ENCODE measurements at places on chromosomes 1 and 21. TPM values are rescaled to one million over a fixed set of nuclear protein-coding genes. Genes with fewer than 3 reads are reported as not detected.

The NBL1 gene
- polyA plus RNA-seq: not detected

The MSH4 gene
- not detected for polyA plus RNA-seq

The PEAR1 gene
- 0.11 TPM for polyA plus RNA-seq

The ZBTB8A gene
- not detected for polyA plus RNA-seq

The RIMKLA gene
- polyA plus RNA-seq: 0.15 TPM

The RBM11 gene
- 2.9 TPM for polyA plus RNA-seq

The RGS7 gene
- polyA plus RNA-seq: 0.49 TPM

DNA sequence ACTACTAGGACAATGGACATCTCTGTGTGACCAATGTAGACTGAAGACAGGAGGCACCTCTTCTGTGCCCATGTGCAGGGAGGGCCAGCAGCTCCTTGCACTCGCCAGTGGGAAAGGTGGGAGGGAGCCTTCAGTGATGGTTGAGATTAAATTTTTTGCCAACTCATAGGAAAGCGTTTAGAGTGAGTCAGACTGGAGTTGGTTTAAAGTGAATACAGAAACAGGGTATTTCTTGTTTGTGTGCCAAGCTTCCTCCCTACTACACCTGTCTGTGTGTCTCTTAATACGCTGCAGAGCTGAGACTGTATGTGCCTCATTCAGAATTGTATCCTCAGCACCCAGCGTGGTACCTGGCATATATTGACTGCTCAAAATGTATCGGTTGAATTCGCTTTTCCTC, 13.5 kb upstream of the COL16A1 start:
- H3K4me1 ChIP-seq: peaks cover 20% of the 10 kb centered on the region
- H3K27ac ChIP-seq: no peak overlapping the region
- no peaks in the 10 kb centered on the region for H3K36me3 ChIP-seq
- peaks cover 56% of the 10 kb centered on the region for H3K27me3 ChIP-seq

DNA sequence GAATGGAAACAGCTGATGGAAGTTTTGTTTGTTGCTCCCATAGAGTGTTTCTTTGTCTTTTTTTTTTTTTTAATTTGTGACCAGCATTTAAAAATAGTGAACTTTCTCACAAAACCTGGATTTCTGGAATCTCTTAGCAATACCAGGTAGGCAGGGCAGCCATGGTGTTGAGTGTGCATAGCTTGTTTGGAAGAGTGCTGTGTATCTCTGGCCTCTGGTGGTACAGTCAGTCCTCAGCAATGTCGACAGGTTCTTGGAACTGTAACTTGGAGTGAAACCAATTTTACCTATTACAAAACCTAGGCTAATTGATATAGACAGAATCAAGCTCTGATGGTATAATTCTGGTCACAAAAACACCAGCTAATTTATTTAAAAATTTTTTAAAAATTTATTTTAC, 6.7 kb downstream of the AADACL3 start:
- H3K4me1 ChIP-seq: no peaks in the 10 kb centered on the region
- no peak overlapping the region for H3K4me3 ChIP-seq
- peaks cover 15% of the 10 kb centered on the region for H3K27me3 ChIP-seq
- DNase-seq: no peak
- no peak overlapping the region for H3K27ac ChIP-seq
- H3K36me3 ChIP-seq: no peaks in the 10 kb centered on the region

DNA sequence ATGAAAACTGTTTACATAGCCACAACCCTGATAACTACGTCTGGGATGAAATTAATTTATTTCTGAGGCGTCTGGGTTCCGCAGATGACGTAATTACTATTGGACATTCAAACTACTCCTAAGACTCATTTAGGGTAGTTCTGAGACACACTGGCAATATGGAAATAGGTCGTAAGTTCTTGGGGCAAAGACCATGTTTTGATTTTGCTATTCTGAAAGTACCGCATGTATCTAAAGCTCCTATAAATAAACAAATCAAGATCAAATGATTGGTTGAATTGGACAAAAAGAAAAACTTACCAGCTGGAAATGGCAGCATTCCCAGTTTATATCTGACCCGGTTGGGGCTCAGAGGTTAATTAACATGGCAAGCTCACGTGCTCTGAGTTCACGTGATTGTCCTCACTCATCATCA, 74.3 kb downstream of the DHRS3 start:
- no peaks in the 10 kb centered on the region for H3K4me1 ChIP-seq
- no peak overlapping the region for H3K27ac ChIP-seq
- H3K36me3 ChIP-seq: no peaks in the 10 kb centered on the region
- no peak for DNase-seq

DNA sequence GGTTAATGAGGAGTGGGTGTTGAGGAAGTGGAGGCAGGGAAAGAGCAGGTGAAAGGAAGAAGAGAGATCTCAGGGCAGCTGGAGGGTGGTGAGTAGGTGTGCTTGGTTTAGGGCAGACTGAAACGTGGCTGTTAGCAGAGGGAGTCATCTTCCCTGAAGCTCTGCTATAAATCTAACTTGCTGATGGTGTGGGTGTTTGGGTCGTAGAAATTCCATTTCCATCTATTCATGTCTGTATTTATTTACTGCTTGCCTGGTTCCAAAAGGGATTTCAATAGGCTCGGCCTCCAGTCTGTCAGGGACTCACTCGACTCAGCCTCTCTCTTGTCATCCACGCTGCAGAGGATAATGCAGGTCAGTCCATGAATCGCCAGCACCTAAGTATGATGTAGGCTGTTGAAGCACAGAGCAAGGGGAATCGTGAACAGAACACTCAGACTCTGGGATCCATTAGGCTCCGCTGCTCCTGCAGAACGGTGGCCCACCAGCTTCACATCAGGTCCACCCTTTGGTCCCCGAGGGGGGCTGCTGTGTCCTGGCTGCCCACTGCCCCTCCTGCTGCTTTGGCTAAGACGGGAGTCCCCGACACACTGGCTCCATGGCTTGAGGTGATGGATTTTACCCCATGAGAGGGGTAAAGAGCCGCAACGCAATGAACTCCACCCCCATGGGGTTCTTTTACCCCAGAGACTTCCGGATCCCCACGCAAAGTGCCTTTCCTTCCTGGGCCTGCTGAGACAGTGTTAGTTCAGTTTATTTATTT, 156.2 kb downstream of the RHOU start:
- peaks cover 5% of the 10 kb centered on the region for H3K27me3 ChIP-seq
- H3K4me1 ChIP-seq: no peaks in the 10 kb centered on the region
- H3K4me3 ChIP-seq: no peak overlapping the region
- no peak for DNase-seq
- H3K36me3 ChIP-seq: no peaks in the 10 kb centered on the region
- no peak overlapping the region for H3K27ac ChIP-seq

- H3K27me3 ChIP-seq: no peaks in the 10 kb centered on the region
- peaks cover 17% of the 10 kb centered on the region for H3K4me1 ChIP-seq
- H3K27ac ChIP-seq: no peak overlapping the region
- H3K36me3 ChIP-seq: peaks cover 20% of the 10 kb centered on the region
These were observed 5.6 kb downstream of the PPP1R15B start for GRCh38 chr1:204405988-204406387.

DNA sequence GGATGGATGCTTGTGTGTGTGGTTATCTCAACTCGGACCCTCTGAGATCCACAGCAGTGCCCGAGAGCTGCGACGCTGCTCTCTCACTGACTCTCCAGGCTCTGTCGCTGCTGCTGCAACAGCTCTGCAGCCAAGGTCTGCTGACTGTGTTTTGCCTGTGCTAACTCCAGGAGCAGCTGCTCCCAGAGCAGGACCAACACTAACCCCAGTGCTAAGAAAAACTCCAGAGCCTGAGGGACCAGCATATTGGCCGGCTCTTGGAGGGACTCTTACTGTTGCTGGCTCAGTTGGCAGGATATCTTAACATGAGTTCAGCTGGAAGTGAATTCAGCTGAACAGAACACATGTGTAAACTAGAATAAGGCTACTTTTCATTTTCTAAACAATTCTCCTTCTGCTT, 4.4 kb downstream of the LCE2C start:
- peaks cover 54% of the 10 kb centered on the region for H3K27me3 ChIP-seq
- no peaks in the 10 kb centered on the region for H3K4me1 ChIP-seq
- H3K27ac ChIP-seq: no peak overlapping the region
- no peak overlapping the region for H3K4me3 ChIP-seq

GRCh38 chr1:31397360-31398095, 15.5 kb upstream of the SERINC2 start:
- H3K4me3 ChIP-seq: no peak overlapping the region
- H3K4me1 ChIP-seq: peaks cover 15% of the 10 kb centered on the region
- no peaks in the 10 kb centered on the region for H3K36me3 ChIP-seq
- DNase-seq: no peak
- no peaks in the 10 kb centered on the region for H3K27me3 ChIP-seq

GRCh38 chr1:198168227-198168626, 11.4 kb downstream of the NEK7 start:
- peak overlapping the region; percentile 36 for H3K4me3 ChIP-seq
- peak overlapping the region; percentile 7 for H3K27ac ChIP-seq
- H3K36me3 ChIP-seq: no peaks in the 10 kb centered on the region
- H3K4me1 ChIP-seq: peaks cover 55% of the 10 kb centered on the region

- H3K36me3 ChIP-seq: no peaks in the 10 kb centered on the region
- H3K4me1 ChIP-seq: no peaks in the 10 kb centered on the region
- H3K27ac ChIP-seq: no peak overlapping the region
- DNase-seq: no peak
These were observed 440.3 kb upstream of the B3GALT2 start for GRCh38 chr1:193626695-193627094.

- H3K27ac ChIP-seq: no peak overlapping the region
- H3K27me3 ChIP-seq: no peaks in the 10 kb centered on the region
- peaks cover 10% of the 10 kb centered on the region for H3K4me1 ChIP-seq
These were observed 14.0 kb upstream of the BMP8B start for GRCh38 chr1:39802496-39803260.

- peak overlapping the region; percentile 71 for H3K4me3 ChIP-seq
- DNase-seq: peak; percentile 23
- H3K4me1 ChIP-seq: peaks cover 16% of the 10 kb centered on the region
- H3K27ac ChIP-seq: no peak overlapping the region
These were observed 27.8 kb downstream of the ILDR2 start for GRCh38 chr1:166947398-166948043.

- H3K36me3 ChIP-seq: no peaks in the 10 kb centered on the region
- DNase-seq: no peak
These were observed 46.1 kb upstream of the ABCG1 start for GRCh38 chr21:42172596-42173483.

DNA sequence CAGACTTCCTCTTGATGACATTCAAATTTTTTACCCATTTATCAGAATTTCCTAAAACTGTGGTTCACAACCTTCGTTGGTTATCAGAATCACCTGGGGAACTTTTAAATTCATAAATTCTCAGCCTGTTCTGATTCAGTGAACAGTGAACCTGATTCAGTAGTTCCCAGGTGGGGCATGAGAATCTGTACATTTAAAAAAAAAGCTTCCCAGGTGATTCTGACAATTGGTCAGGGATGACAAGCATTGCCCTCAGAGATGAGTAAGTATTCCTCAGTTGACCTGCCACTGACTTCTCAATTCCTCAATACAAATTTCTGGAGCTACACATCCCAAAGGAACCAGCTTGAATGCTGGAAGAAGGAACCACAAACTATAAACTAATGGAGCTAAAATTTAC, 23.5 kb upstream of the CR2 start:
- peak overlapping the region; percentile 9 for H3K4me3 ChIP-seq
- peak; percentile 43 for DNase-seq
- no peaks in the 10 kb centered on the region for H3K27me3 ChIP-seq
- peak overlapping the region; percentile 76 for H3K27ac ChIP-seq

DNA sequence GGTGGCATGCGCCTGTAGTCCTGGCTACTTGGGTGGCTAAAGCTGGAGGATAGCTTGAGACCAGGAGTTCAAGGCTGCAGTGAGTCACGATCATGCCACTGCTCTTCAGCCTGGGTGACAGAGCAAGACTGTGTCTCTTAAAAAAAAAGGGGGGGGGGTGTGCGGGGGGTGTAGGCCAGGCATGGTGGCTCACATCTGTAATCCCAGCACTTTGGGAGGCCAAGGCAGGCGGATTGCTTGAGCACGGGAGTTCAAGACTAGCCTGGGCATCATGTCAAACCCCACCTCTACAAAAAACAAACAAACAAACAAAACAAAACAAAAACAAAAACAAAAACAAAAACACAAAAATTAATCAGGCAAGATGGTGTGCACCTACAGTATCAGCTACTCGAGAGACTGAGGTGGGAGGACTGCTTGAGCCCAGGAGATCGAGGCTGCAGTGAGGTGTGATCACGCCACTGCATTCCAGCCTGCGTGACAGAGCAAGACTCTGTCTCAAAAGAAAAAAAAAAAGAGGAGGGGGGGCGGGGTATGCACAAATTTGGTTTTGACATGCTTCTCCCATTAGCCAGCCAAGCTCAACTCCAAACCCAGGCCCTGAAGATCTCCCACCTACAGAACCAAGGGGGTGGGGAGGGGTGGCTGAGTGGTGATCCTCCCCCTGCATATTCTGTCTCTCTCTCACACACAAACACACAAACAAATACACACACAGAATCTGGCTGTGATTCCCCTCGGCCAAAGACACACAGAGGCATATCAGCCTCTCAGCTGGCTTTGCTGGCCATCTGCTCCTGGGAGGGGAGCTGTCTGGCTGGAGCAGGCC, 3.1 kb downstream of the PTAFR start:
- peak overlapping the region; percentile 92 for H3K27ac ChIP-seq
- H3K4me3 ChIP-seq: peak overlapping the region; percentile 79
- H3K4me1 ChIP-seq: peaks cover 71% of the 10 kb centered on the region
- H3K36me3 ChIP-seq: no peaks in the 10 kb centered on the region

GRCh38 chr1:2845869-2846268, 44.4 kb upstream of the TTC34 start:
- no peak overlapping the region for H3K4me3 ChIP-seq
- no peak for DNase-seq
- H3K4me1 ChIP-seq: no peaks in the 10 kb centered on the region
- H3K27ac ChIP-seq: no peak overlapping the region
- peaks cover 15% of the 10 kb centered on the region for H3K36me3 ChIP-seq

- H3K4me1 ChIP-seq: no peaks in the 10 kb centered on the region
- H3K27me3 ChIP-seq: peaks cover 35% of the 10 kb centered on the region
- no peak overlapping the region for H3K4me3 ChIP-seq
- no peak overlapping the region for H3K27ac ChIP-seq
- H3K36me3 ChIP-seq: no peaks in the 10 kb centered on the region
These were observed 67.6 kb downstream of the FHAD1 start for GRCh38 chr1:15314328-15315281.

DNA sequence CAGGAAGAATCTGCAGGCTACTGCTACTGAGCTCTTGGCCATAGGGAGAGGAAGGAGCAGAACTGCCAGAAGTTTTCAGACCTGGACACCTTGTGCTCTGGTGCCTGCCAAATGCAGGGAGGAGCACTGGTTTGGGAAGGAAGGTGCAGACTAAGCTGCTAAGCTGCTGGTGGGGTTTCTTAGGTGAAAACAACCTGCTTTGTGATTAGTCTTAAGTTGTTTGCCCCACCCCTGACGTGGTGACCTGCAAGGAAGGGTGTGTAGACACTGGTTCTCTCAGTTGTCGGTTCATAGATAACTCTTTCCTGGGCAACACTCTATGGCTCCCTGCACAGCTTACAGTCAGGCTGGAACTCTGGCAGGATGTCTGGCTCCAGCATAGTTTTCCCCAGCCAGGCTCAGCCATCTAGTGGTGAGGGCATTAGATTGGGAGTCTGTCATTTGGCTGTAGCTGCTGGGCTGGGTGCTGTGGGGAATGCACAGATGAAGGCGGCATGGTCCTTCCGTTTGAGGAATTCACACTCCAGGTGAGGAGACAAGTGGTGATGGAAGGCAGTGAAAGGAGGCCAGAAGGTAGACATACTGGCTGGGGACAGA, 10.3 kb upstream of the S100A10 start:
- DNase-seq: no peak
- peaks cover 44% of the 10 kb centered on the region for H3K27me3 ChIP-seq
- H3K27ac ChIP-seq: no peak overlapping the region
- no peaks in the 10 kb centered on the region for H3K36me3 ChIP-seq
- no peak overlapping the region for H3K4me3 ChIP-seq
